ENCODE measurements at places on chromosomes 7 and 10.

GRCh38 chr10:124696446-124697392 is 47.5 kb downstream of the FAM53B start:
- no peak for DNase-seq

- DNase-seq, result peak; percentile 74
Observed at GRCh38 chr10:30701451-30702173, 72.1 kb upstream of the LYZL2 start.

DNA sequence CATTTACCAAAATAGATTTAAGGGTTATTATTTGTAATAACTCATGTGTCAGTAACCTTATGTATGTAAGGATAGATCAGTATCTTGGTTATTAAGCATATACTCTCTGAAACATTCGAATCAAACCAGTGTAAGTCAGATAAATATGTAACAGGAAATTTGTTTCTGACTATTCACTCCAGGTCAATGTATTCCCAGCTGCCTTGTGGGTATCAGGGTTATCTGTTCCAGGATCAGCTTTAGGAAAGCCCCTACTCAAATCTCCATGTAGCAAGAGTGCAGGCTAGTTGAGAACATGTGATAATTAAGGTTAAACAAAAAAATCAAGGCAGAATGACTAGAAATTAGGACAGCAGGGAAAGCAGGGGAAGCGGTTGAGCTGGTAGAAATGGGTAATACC is 201.7 kb downstream of the AUTS2 start:
- DNase-seq, result no peak

DNA sequence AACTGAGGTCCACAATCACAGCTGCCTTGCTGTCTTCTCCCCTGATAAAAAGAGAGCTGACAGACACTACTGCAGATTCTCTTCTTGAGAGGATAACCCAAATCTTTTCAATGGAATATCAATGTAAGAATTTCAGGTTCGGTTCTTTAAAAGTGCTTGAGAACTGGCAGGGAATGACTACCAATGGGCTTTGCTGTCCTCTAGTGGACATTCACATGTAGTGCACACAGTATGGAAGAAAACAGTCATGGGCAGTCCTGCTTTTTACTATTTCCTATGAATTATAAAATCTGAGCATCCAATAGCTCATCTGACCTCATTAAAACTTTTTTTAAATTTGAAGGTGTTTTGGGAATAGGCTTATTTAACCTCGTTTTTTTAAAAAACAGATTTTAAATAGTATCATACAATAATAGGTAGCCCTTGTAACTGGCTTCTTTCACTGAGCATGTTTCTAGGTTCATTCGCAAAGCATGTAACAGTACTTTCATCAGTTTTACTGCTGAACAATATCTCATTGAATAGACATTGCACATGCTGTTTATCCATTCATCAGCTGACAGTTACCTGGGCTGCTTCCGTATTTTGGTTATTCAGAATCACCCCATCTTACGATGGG is 18.3 kb downstream of the FZD9 start:
- peak; percentile 11 for DNase-seq

DNA sequence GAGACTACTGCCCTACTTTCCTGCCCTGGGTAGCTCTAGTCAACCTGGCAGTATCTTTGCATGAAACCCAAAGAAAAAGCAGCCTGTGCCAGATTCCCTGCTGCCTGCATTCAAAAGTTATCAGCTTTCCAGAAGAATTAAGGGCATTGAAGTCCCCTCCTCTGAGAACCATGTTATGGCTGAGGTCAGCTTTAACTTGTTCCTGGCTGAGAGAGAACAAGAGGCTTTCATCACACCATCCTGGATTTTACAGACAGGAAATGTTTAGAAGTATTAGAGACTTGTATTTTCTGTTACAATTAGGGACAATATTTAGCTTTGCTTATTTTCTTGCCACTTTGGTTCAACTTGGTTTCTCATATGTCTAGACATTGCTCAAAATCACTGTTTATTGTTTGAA is 238.8 kb downstream of the ARL4A start:
- DNase-seq, result no peak

DNA sequence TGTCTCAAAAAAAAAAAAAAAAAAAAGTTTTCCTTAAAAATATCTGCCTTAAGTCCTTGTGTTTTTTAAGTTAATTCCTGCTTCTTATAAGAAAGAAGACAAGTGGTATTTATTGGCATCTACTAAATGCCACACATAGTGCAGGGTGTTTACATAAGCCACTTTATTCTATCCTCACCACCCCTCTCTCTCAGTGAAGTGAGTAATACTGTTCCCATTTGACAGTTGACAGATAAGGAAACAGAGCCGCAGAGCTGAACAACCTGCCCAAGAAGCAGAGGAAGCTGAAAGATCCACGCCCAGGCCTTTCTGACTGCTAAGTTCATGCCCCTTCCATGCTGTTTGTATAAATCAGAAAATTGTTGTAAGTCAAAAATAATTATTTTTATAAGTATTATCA is 54.1 kb downstream of the ABLIM1 start:
- no peak for DNase-seq

DNA sequence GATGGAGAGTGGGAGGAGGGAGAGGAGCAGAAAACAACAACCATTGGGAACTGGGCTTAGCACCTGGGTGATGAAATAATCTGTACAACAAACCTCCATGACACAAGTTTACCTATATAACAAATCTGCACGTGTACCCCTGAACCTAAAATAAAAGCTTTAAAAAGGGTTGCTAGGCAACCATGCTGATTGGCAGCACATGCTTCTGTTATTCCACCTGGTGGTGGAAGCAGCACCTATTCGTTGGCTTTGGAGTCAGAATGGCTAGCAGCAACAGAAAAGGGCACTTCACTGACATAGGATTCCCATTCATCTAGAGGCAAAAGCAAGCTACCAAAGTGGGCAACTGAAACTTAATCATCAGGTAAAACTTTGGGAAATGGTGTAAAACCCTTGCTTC is 57.1 kb downstream of the RELN start:
- DNase-seq, result no peak

DNA sequence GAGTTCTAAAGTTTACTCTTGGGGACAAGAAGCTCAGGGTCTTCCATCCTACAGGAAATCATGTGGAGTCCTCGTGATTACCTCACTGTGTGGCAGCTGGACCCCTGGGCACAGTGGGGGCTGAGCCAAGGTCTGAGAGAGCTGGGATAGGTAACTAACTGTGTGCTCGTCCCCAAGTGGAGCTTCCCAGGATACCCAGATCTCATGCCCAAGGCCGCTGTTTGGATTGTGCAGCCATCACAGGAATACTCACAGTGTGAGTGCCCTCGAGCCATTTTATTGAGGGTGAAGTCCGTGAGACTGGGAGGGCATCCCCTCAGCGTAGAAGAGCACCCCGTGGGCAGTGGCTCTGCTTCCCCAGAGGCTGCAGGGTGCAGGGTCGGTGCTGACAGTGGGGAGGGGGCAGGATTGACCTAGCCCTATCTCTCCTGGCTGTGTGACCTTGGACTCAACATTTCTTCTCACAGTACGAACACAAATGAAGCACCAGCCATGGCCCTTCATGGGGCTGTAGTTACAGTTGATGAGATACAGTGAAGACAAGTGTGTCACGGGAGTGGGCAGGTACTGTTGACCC is 69.6 kb upstream of the LEP start:
- no peak for DNase-seq

DNA sequence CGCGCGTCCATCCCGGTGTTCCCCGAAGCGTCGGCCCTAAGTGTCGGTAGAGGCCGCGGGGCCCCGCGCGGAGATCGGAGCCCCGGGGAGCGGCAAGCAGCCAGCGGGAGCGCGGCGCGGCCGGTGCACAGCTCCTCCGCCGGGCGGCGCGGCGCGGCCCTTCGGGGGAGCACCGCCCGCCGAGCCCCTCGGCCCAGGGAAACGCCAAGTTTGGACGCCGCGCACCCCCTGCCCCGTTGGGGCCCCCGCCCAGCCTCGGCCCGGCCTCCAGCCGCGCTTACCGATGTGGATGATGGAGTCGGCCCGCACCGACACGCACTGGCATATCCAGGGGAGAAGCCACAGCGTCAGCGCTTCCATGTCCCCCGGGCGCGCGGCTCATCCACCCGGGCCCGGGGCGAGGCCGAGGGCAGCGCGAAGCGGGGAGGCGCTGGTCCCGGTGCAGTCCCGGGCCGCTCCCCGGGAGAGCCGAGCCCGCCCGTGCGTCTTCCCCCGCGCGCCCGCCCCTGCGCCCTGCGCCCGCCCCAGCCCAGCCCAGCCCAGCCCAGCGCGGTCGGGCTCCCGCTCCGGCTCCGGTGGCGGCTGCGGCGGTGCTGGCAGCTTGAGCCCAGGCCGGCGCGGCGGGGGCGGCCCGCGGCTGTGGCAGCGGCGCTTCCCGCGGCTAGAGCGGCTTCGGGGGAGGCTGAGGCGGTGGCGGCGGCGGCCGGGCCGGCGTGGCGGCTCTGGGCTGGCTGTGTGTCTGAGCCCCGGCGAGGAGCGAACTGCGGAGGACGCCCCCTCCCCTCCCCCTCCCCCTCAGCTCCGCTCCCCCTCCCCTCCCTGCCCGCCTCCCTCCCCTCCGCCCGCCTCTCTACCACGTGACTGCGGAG is at the start of gene GRID1:
Gene GRID1 (minus strand): TSS at position 763 of the 869 bp plus-strand sequence.
- DNase-seq, result no peak

DNA sequence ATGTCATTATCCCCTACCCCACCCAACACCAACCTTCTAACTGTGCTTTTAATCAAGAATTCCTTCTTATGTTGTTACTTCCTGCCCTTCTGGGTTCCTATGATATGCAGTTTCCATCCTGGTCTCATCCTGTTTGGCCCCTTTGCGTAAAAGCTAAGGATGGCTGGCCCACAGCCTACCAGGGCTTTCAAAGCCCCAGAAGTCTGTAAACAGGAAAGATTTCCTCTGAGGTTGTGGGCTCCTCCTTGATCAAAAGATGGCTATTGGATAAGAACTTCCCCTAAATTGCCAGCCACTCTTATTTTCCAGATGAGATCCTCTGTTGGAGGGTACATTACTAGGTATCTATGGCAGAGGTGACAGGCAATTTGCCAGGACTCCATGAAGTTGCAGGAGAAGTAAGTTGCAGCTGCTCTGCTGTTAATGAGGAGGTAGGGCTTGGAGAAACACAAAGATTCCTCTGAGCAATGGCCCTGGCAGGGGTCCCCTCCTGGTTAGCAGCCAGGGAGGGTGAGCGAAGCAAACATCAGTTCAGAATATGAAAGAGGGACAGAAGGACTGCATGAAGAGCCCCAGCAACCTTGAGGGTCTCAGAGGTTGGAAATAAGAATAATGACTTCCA is 32.1 kb downstream of the NRP1 start:
- DNase-seq, result no peak

- no peak for DNase-seq
Observed at GRCh38 chr10:106942035-106942662, 222.4 kb downstream of the SORCS1 start.

DNA sequence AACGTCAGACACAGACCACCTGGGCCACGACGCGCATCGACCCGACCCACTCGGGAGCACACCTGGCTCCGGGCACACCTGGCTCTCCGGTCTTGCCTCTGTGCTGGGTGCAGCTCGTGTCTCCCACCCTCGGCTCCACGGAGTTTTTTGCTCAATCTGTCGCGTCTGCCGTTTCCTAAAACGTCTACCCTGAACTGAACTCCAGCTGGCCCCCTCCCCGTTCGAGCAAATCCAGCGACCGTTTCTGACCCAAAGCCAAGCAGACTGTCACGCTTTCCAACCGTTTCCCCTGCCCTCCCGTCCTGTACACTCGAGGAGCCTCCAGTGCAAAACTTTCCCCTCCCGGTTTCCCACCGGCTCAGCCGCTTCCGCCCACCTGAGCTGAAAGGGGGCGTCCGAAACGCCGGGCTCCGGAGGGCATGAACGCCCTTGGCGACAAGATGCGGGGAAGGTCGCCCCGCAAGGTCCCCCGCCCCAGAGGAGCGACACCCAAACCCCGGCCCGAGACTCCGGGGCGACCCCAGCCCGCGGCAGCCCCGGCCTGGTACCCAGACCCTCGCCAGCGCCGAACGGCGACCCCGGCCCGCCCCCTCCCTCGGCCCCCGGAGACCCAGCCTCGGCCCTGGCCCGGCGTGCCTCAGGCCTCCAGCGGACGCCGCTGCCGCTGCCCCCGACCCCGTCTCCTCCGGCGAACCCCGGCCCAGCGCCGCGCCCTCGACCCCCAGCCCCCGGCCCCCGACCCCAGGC is 557 bp downstream of the CYTH3 start:
- peak; percentile 14 for DNase-seq

DNA sequence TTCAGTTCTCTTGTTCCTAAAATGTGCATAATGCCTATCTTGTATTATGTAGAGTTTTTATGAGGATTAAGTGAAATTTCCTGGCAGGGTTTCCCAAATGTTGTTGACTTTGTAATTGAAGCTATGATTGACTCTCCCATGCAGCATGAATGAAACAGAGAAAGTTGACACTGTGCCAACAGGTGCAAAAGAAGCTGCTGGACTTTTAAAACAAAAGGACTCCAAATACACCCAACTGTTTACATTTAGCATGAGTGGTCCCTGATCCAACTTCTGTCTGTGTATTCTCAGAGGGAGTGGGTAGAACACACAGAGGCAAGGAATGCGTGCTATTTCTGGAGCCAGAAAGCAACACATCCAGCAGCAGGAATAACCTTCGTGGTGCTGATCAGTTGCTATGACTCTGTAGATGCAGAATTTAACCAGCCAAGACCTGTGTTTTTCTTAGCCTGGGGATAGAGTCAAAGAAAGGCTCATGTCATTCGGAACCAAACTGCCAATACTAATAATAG is 14.4 kb upstream of the RBM20 start:
- DNase-seq, result no peak

GRCh38 chr7:41063116-41063515 is 639.8 kb downstream of the INHBA start:
- DNase-seq, result no peak

DNA sequence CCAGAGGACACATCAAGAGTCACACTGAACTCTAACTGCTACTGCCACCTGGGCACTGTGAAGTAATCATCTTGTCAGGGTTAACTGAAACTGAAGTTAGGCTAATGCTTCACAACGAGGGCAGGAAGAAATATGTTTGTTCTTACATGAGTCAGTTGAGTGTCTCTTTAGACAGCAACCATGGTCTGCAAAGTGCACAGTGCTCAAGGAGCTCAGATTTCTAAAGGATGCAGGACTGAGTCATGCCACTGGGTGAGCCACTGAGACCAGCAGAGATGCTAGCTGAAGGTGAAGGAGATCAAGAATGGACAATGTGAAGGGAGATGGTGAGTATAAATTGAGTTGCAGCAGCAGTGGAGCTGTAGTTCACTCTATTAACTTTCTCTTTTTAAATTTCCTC is 76.0 kb upstream of the CTTNBP2 start:
- DNase-seq, result no peak

- DNase-seq, result no peak
Observed at GRCh38 chr7:39341083-39341482, 225.1 kb upstream of the YAE1 start.

- DNase-seq, result no peak
Observed at GRCh38 chr10:3897156-3897555, 112.1 kb upstream of the KLF6 start.

DNA sequence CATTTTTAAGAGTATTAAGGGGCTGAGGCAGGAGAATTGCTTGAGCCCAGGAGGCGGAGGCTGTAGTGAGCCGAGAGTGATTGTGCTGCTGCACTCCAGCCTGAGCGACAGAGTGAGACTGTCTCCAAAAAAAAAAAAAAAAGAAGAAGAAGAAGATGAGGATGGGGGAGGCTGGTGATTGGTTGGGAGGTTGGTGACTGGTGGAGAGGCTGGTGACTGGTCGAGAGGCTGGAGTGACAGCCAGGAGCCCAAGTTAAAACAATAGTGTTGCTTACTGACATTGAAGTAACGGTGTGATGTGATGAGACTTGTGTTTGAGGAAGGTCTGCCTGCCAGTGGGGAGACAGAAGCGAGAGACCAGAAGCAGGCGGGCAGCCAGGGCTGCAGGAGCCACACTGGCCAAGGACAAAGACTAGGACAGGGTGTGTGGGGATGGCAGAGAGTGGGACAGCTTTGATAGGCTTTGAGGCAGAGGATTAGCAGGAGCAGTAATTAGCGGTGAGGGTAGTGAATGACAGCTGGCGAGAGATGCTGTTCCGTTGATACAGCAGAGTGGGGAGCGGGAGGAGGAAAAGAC is 4.9 kb downstream of the SRRT start:
- DNase-seq, result no peak
